Fibroblast of skin of back (primary cell): ENCODE measurements at places on chromosomes 1 and 21.

- no peak for DNase-seq
These were observed 1.7 kb upstream of the TRAPPC10 start for GRCh38 chr21:44010429-44010828.

- DNase-seq = peak; percentile 35
These were observed 218.3 kb upstream of the HOOK1 start for GRCh38 chr1:59596432-59596831.

GRCh38 chr1:27071049-27071416, 58.4 kb upstream of the TENT5B start:
- peak; percentile 26 for DNase-seq

DNA sequence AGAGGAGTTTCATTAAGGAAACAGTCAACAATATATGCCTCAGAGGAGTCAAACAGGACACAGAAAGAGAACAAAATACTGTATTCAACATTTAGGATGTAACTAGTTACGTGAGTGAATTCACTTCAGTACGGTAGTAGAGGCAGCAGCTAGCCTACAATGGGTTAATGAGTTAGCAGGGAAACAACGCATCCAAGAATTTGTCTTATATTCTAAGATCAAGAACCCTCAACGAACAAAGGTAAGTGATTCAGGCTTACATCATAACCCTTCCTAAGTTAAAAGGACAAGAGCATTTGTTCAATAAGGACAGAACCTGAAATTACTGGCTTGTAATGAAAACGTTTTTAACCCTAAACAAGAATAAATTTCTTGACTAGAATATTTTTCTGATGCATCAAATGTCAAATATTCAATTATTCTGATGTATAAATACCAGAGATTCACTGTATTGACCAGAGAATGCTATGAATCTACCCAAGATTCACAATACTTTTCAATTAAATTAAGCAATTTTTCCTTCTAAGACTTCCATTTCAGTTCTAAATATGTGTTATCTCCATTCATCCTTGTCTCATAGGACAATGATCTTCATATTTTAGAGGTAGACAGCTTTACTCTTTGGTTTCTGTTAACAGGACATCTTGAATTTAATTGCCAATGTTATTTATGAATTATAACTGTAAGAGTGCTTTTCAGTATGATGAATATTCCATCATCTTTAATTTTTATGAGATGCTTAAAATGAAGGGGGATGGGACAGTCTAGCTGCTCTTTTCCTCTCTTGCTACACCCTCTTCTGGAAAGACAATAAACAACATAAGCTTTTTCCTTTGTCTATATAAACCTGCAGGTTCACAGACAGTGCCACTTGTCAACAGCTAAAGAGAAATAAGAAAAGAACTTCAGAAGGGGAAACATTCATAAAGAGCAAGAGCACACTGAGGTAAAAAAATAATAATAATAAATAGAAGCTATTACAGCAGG, 209.5 kb downstream of the SMYD3 start:
- no peak for DNase-seq

DNA sequence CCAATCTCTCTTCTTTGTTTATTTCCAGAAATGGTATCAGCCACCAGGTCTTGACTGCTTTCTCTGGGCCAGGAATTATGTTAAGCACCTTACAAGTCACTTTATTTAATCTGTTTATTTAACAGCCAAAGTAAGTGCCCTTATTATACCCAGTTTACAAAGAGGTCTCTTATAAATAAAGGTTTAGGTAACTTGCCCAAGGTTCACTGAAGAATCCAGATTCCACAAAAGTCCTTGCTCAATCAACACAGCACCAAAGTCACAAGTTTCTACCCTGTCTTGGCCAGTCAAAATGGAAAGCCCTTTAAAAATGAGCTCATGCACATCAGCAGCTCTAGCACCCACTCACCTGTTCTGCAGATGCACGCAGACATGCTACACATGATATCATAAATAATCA, 28.0 kb upstream of the ATP1A1 start:
- DNase-seq = no peak

GRCh38 chr1:117620440-117620839, 14.6 kb downstream of the TENT5C start:
- DNase-seq = no peak

DNA sequence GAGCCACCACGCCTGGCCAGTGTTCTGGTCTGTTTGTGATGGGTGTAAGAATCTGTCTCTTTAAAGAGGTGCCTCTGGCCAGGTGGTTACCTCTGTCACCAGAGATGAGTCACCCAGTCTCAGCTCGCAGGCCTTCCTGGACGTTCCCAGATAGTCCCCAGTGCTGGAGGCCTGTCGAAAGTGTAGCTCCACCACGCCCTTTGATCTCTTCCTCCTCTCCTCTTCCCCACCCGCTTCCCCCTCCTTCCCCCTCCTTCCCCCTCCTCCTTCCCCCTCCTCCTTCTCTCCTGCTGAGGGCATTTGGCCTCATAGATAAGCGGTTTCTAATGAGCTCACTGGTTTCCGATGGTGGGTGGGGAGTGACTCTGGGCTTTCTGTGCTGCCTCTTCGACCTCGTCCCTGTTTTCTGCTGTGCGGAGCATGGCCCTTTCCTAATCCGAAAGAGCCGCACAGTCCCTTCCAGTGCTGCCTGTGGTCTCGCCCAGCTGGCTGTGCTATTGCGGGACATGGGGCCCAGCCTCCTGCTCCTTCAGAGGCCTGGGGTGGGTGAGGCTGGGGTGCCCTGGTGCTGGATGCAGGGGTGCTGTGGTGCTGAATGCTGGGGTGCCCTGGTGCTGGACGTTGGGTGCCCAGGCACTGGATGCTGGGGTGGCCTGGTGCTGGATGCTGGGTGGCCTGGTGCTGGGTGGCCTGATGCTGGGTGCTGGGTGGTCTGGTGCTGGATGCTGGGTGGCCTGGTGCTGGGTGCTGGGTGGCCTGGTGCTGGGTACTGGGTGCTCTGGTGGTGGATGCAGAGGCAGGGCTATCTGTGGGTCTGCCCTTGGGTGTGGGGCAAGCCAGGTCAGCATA, 19.2 kb downstream of the AGPAT3 start:
- DNase-seq = no peak

DNA sequence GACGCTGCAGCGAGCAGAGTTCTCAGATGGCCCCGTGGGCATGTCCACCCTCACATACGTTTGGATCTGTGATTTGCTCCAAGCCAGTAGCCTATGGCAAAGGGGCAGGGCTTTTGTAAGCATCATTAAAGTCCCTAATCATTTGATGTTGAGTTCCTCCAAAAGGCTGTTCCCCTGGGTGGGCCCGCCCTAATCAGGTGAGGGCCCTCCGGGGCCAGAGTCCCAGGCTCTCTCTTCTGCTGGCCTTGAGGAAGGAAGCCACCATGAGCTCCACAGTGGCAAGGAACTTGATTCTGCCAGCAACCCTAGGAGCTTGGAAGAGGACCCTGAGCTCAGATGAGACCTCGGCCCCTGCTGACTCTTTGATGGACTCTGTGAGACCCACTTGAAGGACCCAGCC, 25.4 kb upstream of the AJAP1 start:
- DNase-seq = no peak

- no peak for DNase-seq
These were observed 165.3 kb downstream of the SLC35F3 start for GRCh38 chr1:234069760-234070159.

GRCh38 chr1:177864538-177865305, 105.1 kb downstream of the SEC16B start:
- DNase-seq = no peak

DNA sequence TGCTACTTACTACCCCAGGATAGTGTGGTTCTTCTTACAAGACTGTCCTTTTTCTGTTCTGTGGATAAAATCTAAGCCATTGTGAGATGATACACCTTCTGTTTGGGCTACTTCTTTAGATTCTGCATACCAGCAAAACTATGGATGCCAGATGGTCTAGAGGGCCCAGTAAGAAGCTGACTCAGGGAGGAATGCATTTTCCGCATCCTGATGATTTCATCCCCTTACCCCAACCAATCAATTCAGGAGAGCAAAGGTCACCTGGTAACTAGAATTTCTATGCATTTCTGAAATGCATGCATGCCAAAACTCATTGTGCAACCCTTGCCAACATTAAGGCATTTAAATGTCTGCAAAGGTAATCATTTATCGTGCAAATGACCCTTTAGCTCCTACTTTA, 285.7 kb upstream of the ZP4 start:
- DNase-seq = no peak

DNA sequence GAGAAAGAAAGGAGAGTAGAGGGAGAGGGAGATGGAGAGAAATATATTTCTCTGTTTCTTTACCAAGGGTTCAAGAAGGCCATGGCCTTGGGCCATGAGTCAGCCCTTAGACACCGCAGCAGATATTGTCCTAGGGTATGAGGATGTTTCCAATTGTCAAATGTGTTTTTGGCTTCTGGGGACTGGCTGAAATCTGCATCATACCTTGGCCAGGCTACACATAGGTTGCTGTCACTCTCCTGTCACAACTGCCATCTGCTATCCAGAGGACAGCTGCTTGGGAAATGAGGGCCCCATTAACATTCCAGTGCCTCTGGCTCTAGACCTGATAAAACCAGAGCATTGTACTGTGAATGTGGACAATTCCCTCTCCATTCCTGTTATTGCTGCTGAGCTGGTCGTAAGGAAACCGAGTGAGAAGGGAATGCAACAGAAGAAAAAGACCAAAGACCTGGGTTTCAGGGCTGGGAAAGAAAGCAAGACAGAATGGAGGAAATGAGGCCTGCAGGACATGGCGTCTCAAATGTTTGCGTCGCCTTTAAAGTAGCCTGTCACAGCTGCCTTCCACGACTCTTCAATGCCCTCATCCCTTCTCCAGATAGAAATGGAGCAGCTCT, 8.8 kb upstream of the PIGC start:
- no peak for DNase-seq

- peak; percentile 59 for DNase-seq
These were observed 223.3 kb downstream of the FGGY start for GRCh38 chr1:59520194-59520593.

- DNase-seq = peak; percentile 49
These were observed 135.1 kb downstream of the AK5 start for GRCh38 chr1:77416692-77417450.

- peak; percentile 31 for DNase-seq
These were observed 156.0 kb downstream of the PDE4B start for GRCh38 chr1:65948609-65949229.

GRCh38 chr1:96684744-96685143, 36.8 kb upstream of the PTBP2 start:
- DNase-seq = no peak

DNA sequence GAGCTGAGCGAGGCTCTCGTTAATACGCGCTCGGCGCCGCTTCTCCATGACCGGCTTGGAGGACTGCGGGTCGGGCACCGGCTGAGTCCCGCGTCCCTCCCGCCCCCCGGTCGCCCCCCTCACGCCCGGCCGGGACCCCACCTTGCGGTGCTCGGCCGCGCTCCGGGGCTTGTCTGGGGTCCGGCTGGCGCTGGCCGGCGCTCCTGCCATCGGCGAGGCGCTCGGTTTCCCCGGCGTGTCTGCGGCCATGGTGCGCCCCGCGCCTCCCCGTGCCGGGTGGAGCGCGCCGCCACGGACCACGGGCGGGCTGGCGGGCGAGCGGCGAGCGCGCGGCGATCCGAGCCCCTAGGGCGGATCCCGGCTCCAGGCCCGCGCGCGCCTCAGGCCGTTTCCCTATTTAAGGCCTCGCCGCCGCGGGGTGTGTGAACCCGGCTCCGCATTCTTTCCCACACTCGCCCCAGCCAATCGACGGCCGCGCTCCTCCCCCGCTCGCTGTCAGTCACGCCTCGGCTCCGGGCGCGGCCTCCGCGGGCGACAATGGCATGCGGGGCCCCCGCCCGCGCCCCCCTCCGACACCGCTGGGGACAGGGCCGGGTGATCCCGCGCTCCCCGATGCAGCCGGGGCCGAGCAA, at the start of gene HES4:
Gene HES4, minus strand, starts transcription at position 373 of the 632 bp plus-strand sequence. Its CDS starts 124 bp downstream, at position 249.
- peak; percentile 96 for DNase-seq

DNA sequence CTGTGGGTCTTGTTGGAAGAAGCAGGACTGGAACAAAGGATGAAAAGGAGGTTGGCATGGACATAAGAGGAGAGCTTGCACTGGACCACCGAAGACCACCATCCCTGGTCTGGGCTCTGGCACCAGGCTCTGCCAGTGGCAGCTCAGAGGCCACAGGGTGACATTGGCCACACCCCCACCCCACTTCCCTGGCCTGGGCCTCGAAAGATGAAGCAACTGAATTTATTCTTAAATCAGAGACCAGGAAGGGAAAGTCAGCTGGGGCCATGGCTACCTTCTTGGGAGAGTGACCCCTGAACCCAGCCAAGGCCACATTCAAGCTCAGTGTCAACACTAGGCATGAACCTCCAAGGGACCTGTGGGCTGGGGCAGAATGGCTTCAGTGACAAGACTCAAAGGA, 4.0 kb downstream of the KLHDC7A start:
- no peak for DNase-seq

GRCh38 chr1:226978432-226979114, 38.5 kb downstream of the COQ8A start:
- DNase-seq = no peak

DNA sequence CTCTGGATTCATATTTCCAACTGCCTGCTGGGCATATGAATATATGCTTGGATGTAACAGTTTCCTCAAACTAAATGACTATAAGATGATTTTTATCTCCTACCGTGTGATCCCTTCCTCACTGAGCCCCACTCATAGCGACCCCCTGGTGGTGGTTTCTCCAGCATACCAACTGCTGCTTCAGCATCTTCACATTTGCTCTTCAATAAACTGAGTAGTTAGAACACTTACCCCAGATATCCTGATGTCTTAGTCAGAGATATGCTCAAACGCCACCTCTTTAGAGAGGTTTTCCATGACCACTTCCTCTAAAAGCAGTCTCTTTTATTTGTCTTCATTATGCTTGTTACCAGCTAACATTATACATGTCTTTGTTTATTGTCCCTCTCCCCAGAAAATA, 10.2 kb upstream of the HNRNPR start:
- no peak for DNase-seq

DNA sequence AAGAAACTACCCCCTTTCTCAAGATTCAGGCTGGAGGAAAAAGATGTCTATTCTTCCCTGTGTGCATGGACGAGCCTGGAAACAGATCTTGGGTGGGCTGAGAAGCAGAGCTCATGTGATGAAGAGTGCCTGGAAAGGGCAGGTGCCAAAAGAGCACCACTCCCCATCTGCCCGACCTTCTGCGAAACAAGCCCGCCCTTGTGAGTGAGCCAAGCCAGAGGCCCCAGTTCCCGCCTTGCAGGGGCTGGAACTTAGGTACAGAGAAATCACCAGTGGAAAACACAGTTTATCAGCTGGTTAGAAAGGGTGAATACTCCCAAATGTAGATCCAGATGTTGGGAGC, 26.7 kb upstream of the A3GALT2 start:
- DNase-seq = no peak

GRCh38 chr1:150194381-150195031, 41.4 kb downstream of the ANP32E start:
- peak; percentile 93 for DNase-seq

GRCh38 chr1:173190101-173190936, 16.8 kb downstream of the TNFSF4 start:
- DNase-seq = peak; percentile 86

DNA sequence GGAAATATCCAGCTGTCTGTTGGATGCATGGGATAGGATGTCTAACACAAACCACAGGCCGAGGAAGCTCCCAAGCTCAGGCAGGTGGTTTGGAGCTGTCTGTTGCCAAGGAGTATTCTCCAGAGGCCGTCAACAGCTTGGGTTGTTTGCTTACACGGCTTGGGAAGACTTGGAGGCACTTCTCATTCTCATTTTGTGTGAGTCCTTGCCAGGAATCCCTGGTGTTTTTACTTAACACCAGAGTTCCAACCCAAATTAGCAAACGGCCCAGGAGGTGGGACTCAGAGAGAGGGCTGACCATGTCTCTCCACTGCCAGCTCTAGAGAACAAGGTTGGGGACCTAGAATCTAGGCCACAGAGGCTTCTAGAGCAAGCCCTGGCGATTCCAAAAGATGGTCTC, 72.7 kb upstream of the FAM20B start:
- DNase-seq = no peak
